ENCODE measurements at places on chromosomes 7 and 10. TPM values are rescaled to one million over a fixed set of nuclear protein-coding genes. Genes with fewer than 3 reads are reported as not detected.

ARPC1A gene
- 38.2 TPM for total RNA-seq

KCNIP2 gene
- 1.1 TPM for total RNA-seq

TRIM73 gene
- total RNA-seq = 21.8 TPM

RNLS gene
- total RNA-seq = 1.6 TPM

CARD11 gene
- 114 TPM for total RNA-seq

KLF14 gene
- not detected for total RNA-seq

GSTO2 gene
- total RNA-seq = 0.49 TPM

C7orf33 gene
- total RNA-seq = not detected

SEMA3E gene
- not detected for total RNA-seq

GNG11 gene
- not detected for total RNA-seq

TSPAN13 gene
- total RNA-seq = 0.69 TPM

CREB5 gene
- total RNA-seq = not detected

ARHGEF5 gene
- total RNA-seq = 7.7 TPM

CALML5 gene
- total RNA-seq = not detected

OGDHL gene
- not detected for total RNA-seq

FAM237B gene
- not detected for total RNA-seq

FAM25C gene
- not detected for total RNA-seq

SKIDA1 gene
- total RNA-seq = not detected

ST7 gene
- total RNA-seq = 4.4 TPM

KCP gene
- 0.19 TPM for total RNA-seq

LRRC4 gene
- 1.2 TPM for total RNA-seq

NODAL gene
- not detected for total RNA-seq

AGK gene
- total RNA-seq = 22.6 TPM

ITIH5 gene
- not detected for total RNA-seq

PIK3CG gene
- total RNA-seq = 32.5 TPM

HOXA4 gene
- total RNA-seq = 0.36 TPM

PNLIPRP1 gene
- not detected for total RNA-seq

NUTM2D gene
- total RNA-seq = 3.1 TPM

SP8 gene
- total RNA-seq = not detected

PLXDC2 gene
- 0.22 TPM for total RNA-seq

RAMP3 gene
- not detected for total RNA-seq

IGF2BP3 gene
- total RNA-seq = not detected

C7orf57 gene
- not detected for total RNA-seq

SPDYE5 gene
- 0.25 TPM for total RNA-seq

MYL10 gene
- not detected for total RNA-seq

CYP3A5 gene
- not detected for total RNA-seq

ADAP1 gene
- 10.9 TPM for total RNA-seq

VENTX gene
- not detected for total RNA-seq

PNLIP gene
- not detected for total RNA-seq

EGFR gene
- total RNA-seq = not detected

C10orf105 gene
- 0.14 TPM for total RNA-seq

ZP3 gene
- 9.8 TPM for total RNA-seq

SLC35G1 gene
- 1.9 TPM for total RNA-seq

AKR1D1 gene
- not detected for total RNA-seq

AS3MT gene
- 0.31 TPM for total RNA-seq

GFRA1 gene
- not detected for total RNA-seq

TMEM26 gene
- not detected for total RNA-seq
